ENCODE measurements at places on chromosomes 5 and 9.

DNA sequence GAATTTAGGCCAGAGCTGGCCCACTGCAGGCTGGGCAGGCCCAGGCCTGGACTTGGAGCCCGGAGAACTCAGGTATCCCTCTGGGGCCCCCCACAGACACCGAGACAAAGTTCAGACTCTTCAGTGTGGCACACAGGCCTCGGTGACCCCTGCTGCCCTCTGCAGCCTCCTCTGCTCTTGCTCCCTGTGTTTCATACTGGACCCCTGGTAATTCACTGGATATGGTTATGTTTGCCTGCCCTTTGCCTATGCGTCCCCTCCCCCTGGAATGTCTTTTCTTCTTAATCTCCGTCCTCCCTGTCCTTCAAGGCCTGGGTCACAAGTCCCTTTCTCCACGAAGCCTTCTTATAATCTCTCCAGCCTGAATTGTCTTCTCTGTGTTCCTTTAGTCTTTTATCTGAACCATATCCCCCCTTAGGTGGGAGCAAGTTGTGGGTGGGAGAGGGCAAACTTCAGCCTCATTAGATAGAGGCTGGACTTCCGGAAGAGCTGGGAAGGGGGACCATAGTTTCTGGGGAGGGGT, 30.1 kb downstream of the GSN start:
- no peak for DNase-seq

GRCh38 chr9:124210697-124211096, 47.1 kb upstream of the NEK6 start:
- no peak for DNase-seq

DNA sequence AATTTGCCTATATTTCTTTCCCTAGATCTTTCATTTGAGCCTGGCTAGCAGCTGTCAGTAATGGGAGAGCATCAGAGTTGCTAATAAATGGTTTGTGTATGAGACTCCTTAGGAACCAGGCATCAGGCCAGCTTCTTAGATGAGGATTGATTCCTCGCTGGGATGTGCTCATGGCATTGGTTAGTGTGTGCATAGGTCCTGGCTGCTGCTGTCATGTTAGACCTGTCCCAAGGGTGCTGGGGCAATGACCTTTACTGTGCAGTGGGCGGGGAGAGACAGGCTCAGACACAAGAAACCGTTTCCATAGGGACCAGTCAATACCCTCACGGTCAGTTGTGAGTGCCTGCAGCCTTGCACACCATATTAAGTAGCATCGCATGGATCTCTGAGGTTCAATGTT, 112.3 kb upstream of the NR3C1 start:
- no peak for DNase-seq

DNA sequence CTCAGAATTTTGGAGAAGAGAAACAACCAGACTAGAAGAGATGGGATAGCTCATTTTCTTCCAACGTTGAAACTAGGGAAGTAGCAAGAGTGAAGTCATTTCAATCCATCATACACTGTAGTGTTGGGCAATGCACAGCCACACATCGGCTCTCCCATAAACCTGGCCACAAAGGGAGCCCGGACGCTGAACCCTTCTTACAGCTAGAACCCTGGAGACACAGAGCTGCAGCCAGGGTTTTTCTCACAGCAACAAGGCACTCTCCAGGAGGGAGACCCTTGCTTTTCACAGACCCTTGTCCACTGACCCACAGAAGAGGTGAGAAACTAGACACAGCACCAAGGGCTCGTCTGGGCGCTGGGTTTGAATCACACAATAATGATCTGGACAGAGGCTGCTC, 101.4 kb upstream of the FSTL4 start:
- DNase-seq, result no peak

DNA sequence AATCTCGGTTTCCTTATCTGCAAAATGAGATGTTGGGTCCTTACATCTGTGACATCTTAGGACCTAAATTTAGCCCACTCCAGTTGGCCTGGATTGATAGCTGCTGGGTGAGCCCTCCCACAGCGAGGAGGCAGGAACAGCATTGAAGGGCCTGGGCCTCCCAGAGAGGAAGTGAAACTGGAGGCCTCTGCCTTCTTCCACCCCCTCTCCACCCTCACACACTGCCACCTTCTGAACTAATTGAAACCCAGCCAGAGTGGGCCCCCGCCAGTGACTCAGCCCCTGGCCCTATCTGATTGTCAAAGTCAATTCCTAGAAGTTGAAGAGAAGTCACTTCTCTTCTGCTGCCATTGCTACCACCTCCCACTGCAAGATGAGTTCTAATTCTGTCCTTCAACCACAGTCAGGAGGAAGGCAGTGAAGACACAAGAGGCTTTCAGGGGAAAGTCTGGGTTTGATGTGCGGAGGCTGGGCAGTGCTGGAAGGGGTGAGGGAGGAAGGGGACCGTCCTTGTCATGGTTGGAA, 55.2 kb upstream of the NEK6 start:
- peak; percentile 59 for DNase-seq

DNA sequence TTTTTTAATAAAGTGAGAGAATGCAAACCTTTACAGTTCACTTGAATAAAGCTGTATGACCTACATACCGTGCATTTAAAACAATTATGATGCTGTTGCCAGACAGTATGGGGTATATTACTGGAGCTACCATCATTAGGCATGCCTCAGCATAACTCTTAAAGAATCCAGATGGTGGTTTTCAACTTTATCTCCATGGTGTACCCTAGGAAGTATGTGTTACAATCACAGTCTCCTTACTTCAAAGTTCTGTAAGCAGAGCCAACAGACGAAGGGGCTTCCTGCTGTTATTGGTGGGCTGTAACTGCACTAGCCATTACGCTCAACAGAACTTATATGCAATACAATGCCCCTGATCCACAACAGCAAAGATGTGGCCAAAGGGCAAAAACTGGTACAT, 803.3 kb downstream of the DTWD2 start:
- no peak for DNase-seq

DNA sequence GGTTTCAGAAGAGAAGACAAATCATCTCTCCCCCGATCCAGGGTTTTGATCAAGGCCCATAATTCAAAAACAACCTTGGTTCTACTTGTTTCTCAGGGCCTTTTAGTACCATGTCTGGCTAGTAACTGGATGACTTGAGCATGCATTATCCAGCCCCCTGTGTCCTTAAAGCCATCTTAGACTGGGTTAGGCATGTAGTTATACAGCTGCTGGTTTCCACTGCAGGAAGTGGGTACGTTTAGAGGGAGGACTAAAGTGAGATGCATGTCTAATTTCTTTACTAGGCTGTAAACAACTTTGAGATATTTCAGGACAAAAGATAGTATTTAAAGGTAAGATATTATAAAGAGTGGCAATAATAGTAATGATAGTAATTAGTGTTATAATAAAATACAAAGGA, 372.0 kb downstream of the PLK2 start:
- no peak for DNase-seq

DNA sequence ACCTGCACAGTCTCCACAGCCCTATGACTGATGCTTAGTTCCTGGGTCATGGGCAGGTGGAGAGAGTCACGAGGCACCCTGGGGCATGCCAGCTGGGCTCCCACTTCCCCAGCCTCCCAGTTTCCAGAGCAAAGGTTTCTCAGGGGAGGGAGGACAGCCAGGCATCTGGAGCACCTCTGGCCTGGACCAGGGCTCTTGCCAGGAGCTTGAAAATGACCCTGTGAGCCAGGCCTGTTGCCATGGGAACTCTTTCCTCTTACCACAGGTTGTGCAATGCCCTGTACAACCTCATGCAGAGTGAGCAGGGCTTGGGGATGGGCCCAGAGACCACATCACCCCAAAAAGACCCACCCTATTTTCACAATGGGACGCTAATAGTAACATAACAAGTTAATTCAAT, 113.1 kb downstream of the PSD2 start:
- DNase-seq, result no peak

- no peak for DNase-seq
Measured at GRCh38 chr5:71697967-71698366, 21.1 kb upstream of the CARTPT start.

DNA sequence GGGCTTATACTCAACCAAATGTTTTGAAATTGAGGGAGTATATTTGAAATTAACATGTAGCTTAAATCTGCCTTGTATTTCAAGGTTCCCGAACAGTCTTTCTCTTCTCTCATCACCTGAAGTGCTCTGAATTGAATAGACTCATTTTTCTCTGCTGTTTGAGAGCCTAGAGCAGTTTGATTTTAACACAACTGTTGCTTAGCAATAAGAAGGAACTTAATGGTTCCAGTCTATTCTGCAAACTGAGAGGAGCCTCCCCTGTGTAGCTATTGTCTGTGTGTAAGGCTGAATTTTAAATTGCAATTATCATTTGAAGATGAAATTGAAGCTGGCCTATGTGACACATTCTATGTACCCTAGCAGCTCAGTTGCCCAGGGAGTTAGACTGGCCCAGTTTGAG, 87.1 kb upstream of the CKMT2 start:
- DNase-seq, result no peak

- no peak for DNase-seq
Measured at GRCh38 chr5:106142116-106142515, 1528.6 kb downstream of the EFNA5 start.

DNA sequence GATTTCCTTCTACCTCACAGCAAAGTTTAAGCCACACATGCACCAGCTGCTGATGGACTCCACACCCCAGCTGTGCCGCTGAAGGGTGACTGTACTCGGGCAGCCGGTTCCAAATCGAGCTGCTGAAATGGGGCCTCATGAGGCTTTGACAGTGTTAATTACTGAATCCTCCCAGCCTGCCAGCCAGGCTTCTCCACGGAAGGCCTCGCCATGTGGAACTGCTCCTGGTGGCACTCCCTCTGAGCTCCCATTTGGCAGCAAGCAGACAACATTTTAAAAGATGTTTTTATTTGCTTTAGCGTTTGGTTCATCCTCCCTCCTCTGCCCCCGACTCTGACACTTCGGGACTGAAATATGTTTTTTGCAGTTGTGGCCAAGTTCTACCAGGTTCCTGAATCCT, 479.4 kb upstream of the MPDZ start:
- DNase-seq, result no peak

DNA sequence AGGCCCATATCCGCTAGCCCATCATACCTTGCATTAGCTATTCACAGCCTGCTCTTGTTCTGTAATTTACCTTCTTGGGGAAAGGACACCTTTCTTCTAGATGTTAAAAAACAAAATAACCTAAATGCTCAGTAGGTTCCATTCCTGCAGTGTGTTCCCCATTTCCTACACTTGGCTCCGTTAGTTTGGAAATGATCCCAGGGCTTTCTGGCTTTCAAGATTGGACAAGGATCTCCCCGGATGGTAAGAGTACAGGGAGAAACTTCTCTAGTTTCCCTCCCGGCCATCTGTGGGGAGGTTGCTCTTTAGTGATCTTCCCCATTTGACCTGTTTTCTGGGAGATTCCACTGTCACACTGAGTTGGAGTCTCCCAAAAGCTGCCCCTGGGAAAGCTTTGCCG, 27.3 kb upstream of the STC2 start:
- no peak for DNase-seq

DNA sequence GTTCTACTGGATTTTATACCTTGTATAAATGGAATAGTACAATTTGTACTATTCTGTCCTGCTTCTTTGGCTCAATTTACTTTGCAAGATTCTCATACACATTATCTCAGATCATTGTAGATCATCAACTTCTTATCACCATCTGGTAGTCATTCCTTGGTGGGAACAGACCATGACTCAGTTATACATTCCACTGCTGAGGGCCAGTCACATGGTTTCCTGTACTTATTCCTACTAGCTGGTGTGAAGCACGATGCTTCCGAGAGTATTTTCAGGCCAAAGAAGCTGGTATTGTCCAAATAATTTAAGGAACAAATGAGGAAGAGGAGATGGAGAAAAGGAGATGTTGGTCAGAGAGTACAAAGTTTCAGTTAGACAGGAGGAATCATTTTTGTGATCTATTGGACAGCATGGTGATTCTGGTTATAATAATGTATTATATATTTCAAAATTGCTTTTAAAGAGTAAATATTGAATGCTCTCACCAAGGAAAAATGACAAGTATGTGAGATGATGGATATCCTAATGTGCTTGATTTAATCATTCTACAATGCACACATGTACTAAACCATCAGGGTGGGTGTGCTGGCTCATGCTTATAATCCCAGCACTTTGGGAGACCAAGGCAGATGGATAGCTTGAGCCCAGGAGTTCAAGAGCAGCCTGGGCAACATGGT, 124.1 kb downstream of the SYK start:
- no peak for DNase-seq

DNA sequence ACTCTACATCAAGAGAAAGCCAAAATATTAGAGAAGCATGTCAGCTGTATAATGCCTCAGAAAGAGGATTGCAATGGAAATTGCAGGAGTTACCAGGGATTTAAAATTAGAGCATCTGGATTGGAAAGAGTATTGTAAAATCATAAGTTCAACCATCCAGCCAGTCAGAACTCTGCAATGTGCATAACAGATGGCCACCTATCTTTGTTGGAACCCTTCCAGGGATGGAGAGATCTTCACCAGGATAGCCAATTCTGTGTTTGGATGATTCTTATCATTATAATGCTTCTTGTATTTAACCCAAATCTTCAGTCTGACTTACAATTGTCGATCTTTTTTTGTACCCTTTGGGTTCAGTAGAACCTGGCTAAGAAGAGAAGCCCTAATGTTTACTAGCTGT, 164.4 kb downstream of the TLR4 start:
- no peak for DNase-seq

DNA sequence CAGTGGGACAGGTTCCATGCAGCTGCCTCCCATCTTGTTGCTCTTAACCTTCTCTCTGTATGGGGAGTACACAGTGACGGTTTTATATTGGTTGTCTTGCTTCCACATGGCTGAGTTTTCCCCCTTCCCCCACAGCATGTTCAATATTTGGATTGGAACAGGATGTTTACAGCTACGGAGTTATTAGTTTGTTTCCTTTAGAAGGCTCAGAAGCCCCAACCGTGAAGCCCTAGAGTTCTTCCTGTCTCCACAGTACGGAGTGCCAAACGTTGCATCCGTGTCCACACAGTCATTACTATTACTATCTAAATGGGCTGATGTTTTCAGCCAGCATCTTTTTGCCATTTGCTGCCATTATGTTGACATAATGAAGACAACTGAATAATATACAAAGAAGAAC, 277.5 kb downstream of the MARCHF11 start:
- no peak for DNase-seq

DNA sequence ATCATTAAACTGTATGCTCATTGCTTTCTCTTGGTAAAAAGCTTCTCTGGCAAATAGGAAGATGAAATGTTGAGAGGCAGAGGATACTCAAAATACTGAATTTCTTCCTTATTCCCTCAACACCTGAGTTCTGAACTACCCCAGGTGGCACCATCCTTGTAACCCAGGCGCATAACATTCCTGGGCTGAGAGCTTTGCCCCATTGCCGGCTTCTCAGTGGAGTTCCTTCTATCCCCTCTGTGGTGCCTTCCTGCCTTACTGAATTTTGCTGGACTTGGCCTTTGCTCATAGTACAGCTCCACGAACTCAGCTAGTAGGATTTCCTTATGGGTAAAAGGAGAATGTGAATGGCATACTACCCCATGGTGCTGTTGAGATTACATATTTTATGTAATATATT, 54.7 kb downstream of the BASP1 start:
- no peak for DNase-seq
